ENCODE measurements at places on chromosomes 7 and 10.

GRCh38 chr7:139901901-139902300, 72.8 kb downstream of the TBXAS1 start:
- no peak for DNase-seq

DNA sequence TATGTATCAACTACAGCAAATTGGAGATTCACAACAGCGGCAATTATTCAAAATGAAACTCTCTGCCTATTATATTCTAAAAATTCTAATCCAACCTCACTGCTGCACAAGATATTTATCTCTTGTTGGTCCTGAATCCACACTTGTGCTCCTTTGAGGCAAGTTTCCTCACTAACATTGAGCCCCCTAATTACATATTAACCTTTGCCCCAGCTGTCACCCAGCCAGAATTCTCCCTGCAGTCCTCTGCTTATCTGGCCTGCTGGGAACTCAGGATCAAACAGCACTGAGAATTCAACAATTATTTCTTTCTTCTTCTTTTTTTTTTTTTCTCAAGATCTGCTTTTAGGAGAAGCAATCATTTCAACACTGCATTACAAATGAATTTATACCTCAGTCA, 21.5 kb upstream of the PLAC9 start:
- no peak for DNase-seq

DNA sequence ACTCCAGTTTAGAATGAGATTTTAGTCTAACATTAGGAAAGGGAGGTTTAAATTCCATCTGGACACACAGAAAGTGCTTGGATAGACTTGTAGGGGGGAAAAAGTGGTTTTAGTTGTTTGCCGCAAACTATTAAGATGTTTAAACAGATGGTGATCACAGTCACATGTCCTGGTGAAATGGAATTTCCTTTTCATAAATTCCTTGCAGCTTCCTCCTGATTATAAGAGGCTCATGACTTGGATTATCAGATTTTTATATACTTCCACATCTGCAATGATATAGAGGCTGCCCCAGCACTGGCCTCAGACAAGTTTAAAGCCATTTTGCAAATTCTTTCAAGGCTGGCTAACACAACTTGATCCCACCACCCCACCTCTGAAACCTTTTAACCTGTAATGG, 106.4 kb upstream of the ARMC3 start:
- DNase-seq = no peak

GRCh38 chr7:121485467-121486243, 89.5 kb upstream of the FAM3C start:
- no peak for DNase-seq

- no peak for DNase-seq
Observed at GRCh38 chr7:52273685-52274610, 761.5 kb upstream of the POM121L12 start.

- no peak for DNase-seq
Observed at GRCh38 chr10:191703-192518, 56.7 kb downstream of the ZMYND11 start.

DNA sequence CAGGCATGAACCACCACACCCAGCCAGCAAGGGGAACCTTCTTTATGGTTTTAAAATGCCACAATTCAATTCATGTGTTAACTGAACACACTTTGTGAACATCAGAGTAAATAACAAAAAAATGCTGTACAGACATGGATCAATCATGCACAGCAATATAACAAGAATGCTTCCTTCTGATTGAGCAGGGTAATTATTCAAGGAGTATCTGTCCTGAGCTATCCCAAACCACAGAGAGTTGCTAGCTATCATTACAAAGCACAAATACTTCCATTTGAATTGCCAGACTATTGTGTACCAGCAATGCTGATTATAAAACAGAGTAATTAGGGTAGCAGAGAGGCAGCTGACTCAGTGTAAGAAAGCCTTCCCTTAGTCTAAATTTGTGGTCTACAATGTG, 11.3 kb upstream of the RHOBTB1 start:
- DNase-seq = no peak

DNA sequence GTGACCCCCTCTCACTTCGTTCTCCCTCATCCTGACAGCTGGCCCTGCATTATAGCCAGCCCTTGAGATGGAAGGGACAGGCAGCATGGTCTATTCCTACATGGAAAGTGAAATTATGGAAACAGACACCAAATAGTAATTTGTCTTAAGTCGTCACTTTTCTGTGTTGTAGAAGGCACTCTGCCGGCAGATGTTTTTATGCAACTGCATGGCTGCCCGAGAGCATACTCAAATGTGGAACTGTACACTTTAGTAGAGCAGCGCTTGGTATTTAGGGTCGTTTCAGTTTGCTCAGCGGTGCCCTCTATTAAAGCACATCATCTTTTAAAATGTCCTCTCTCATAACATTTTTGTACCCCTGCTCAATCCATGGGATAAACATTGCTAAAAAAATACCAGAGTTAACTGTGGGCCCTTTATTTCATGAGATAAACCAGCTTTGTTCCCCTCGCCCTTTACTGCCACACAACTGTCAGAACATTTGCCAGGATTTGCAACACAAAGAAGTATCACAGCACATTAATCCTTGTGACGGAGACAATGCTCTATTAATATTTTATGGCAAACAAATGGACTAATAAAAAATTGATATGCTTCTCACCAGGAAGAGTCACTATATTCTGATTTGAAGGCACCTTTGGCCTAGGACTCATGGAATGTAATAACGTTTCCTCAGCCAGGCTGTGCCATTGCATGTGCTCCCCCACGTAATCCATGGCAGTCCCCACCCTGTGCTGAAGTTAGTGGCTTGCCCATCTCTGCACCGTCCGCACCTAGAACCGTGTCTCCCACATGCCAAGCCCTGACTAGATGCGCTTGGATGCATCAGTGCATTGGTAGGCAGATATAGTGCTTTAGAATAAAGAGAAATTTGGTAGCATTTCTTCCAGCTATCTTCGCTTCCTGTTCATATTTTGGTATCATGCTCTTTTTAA, 221.3 kb downstream of the PAXIP1 start:
- DNase-seq = no peak

DNA sequence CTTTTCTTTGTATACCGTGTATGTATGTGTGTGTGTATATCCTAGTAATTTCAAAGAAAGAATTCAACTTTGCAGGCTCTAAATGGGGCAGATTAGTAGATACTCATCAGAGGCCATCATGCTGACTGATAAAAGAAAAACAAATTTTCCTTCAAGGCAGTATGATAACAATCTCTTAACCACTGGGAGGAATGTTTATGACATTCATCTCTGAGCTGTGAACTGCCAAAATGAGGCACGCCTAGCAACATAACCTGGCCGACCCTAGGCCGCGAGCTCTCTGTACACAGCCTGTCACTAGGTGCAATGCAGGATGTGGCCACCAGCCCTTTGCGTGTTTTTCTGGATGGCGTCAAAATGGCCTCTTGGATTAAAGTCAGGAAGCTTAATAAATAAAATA, 343.7 kb upstream of the GALNT17 start:
- no peak for DNase-seq

DNA sequence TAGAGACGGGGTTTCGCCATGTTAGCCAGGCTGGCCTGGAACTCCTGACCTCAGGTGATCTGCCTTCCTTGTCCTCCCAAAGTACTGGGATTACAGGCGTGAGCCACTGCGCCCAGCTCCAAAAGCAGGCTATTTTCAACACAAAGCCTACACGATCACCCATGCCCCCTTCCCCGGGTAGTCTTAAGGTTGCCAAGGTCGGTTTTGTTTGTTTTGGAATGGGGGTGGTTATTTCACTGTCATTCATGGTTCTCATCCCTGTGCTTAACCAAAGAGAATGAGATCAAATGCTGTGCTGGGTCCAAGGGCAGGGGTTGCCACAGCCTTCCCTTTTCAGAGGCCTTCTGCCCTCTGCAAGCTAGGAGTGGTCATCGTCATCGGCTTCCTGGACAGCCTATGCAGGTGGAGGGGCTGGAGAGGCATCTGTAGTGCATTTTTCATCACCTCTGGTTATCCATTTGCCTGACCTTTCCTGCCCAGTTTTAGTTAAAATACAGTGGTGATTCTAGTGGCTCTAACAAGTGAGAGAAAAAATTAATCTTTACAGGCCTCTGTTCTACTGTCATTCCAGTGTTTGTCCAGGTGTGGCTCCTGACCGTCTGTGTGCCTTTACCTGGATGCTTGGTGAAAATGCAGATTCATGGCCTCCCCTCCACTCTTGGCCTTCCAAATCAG, 11.4 kb downstream of the BLVRA start:
- DNase-seq = no peak

DNA sequence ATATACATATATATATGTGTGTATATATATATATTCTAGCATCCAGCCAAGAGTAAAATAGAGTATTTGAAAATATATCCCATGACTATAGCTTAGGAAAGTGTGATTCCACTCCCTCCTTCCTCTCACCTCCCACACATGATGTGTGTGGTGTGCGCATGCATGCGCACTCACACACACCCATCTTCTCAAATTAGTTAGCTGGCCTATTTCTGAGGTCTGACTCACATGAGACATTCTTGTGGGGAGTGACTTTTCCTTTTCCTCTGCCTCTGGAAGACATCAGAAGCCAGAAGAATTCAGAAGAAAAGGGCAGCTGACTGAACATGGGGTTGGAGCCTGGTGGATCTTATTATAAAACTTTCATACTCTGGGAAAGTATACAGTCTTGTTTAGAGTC, 793.5 kb upstream of the ZNF722 start:
- DNase-seq = no peak

Measured in NCI-H2029 treated with DMSO at 0.1 percent for 48 hours (cell line).